Gastrocnemius medialis (tissue), 4 donors: ENCODE measurements at places on chromosomes 2 and 18.

DNA sequence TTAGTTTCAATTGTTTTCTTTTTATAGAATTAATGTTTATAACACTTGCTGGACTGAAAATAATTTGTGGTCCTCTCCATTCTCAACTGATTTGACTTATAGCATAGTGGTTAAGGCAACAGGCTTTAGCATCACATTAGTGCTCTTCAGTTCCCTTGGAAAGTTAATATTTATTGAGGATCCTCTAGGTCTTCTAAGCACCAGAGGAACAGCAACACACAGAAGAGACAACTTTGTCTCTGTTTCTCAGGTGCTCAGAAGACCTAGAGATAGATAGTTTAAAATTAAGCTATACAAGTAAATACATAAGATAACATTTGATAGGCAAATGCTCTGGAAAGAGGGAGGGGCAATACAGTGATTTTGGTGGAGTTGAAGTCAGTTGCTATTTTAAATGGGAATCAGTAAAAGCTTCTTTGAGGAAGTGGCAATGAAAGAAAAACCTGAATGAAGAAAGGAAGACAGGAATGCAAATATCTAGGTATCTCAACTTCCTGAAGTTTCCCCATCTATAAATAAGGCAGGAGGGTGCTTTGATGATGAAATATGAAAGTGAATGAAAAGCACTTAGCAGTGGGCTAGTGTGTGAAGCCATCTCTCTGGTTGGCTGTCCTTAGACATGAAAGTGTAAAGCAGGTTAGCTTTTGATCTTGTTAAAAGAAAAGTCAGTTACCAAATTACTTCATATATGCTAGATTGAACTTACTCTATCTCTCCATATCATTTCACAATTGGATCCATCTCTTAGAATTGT, 7.9 kb downstream of the NEUROD1 start:
- no peak for DNase-seq
- no peaks in the 10 kb centered on the region for H3K4me1 ChIP-seq
- H3K27me3 ChIP-seq: peaks cover 3% of the 10 kb centered on the region
- H3K4me3 ChIP-seq: no peak overlapping the region

DNA sequence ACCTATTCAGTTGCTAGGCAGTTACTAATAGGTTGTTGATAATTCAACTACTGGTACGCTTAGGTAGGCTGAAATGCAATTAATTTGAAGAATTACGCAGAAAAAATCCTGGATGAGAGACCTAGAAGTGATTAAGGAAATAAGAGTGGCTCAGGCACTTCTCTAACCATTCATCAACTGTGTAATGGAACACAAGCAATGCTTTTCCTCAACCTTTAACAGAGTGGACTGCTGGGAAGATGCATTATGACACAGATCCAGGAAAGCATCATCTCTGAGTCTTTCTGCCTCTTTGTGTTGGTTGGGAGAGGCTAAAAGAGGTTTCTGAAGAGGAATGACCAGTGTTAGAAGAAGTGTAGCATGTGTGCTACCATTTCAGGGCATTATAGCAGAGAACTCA, 992.2 kb downstream of the TSN start:
- H3K4me3 ChIP-seq: no peak overlapping the region
- H3K4me1 ChIP-seq: no peaks in the 10 kb centered on the region
- H3K36me3 ChIP-seq: no peaks in the 10 kb centered on the region

GRCh38 chr2:2027271-2027670, 283.0 kb upstream of the PXDN start:
- no peaks in the 10 kb centered on the region for H3K4me1 ChIP-seq
- DNase-seq: no peak
- H3K36me3 ChIP-seq: no peaks in the 10 kb centered on the region

DNA sequence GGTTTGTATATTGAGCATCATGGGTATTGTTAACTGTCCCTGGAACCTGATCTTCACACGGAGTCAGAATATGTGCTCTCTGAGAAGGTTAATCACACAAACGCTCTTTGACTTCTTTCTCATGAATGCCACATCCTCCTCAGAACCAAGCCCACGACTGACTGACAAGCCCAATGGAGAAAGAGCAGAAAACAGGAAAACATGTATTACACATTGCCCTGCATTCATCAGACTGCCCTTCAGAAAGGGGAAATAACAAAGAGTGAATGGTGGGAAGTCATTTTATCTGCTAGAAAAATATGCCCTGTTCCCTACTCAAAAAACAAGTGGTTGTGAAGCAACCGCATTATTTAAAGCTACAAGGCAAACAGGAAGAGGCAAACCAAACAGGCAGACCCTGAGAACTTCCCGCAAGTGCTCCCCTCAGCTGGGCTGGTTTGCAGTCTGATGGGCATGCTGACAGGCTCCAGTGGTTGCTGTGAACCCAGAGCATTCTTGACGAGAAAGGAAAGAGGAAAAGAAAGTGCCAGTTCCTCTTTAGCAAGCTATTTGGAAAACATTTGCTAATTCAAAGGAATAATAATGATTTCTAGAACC, 172.9 kb upstream of the SETBP1 start:
- peak; percentile 15 for DNase-seq
- no peaks in the 10 kb centered on the region for H3K27me3 ChIP-seq
- no peak overlapping the region for H3K27ac ChIP-seq
- H3K4me3 ChIP-seq: no peak overlapping the region

GRCh38 chr2:101679037-101679726, 18.3 kb upstream of the MAP4K4 start:
- H3K4me3 ChIP-seq: no peak overlapping the region
- no peaks in the 10 kb centered on the region for H3K36me3 ChIP-seq
- no peak for DNase-seq
- no peaks in the 10 kb centered on the region for H3K4me1 ChIP-seq
- H3K27ac ChIP-seq: no peak overlapping the region

- no peak overlapping the region for H3K4me3 ChIP-seq
- no peaks in the 10 kb centered on the region for H3K36me3 ChIP-seq
- H3K27ac ChIP-seq: no peak overlapping the region
- H3K4me1 ChIP-seq: no peaks in the 10 kb centered on the region
These were observed 28.8 kb downstream of the SNORC start for GRCh38 chr2:232898592-232899543.

DNA sequence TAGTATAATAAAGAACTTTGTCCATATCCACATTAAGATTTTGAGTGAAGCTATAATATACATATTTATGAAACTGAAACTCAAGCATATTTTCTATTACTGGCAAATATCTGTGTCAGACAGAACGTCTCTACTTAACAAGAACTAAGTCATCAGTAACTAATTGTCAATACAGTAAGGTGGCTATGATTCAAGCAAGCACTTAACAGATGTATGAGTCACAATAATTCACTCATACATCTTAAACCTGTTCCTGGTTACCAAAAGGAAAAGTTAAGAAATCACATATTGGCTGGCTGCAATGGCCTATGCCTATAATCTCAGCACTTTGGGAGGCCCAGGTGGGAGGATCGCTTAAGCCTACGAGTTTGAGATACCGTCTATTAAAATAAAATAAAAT, 96.0 kb downstream of the SOS1 start:
- H3K36me3 ChIP-seq: no peaks in the 10 kb centered on the region
- peak overlapping the region; percentile 12 for H3K27ac ChIP-seq
- H3K27me3 ChIP-seq: no peaks in the 10 kb centered on the region
- H3K4me1 ChIP-seq: no peaks in the 10 kb centered on the region

- no peaks in the 10 kb centered on the region for H3K4me1 ChIP-seq
- no peak for DNase-seq
- no peaks in the 10 kb centered on the region for H3K36me3 ChIP-seq
- no peak overlapping the region for H3K27ac ChIP-seq
These were observed 112.7 kb upstream of the TACR1 start for GRCh38 chr2:75311993-75312392.

DNA sequence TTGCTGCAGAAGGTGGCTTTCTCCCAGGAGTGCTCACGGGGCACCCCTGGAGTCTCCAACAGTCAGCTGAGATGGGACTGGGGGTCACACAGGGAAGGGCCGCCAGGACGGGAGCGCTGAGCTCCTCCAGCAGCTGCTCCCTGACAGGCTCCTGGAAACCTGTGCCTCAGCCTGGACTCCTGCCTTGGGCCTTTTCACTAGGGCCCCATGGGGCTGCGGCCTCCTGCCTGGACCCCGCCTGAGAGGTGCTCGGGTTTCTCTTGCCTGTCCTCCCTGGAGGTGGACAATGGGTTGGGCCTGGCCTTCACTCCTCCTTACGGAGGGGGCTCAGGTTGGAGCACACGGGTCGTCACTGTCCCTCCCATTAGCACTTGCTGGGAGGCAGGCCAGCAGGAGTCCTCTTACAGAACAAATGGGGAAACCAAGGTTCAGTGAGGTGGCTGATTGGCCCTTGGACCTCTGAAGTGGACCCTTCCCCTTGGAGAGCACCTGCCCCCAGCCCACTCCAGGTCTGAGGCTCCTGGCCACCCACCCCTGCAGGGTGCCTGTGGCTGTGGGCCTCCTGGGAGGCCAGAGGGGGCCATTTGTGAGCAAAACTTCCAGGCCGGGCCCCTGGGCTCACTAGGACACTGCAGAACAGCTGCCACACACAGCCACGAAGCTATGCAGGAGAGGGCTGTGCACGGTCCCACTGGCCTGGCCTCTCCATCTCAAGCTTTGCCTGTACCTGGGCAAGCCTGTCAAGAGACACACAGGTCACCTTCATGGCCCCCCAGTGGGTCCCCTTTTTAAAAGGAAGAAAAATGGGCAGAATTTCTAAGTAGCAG, 57.1 kb upstream of the ODC1 start:
- no peaks in the 10 kb centered on the region for H3K36me3 ChIP-seq
- H3K4me3 ChIP-seq: no peak overlapping the region
- H3K27ac ChIP-seq: no peak overlapping the region
- H3K4me1 ChIP-seq: no peaks in the 10 kb centered on the region
- no peak for DNase-seq
